Ecto neural progenitor cell (in vitro differentiated cells): ENCODE measurements at places on chromosomes 16 and 17.
A peak's percentile ranks its signal among the peaks of the same experiment; 100 is the strongest.

DNA sequence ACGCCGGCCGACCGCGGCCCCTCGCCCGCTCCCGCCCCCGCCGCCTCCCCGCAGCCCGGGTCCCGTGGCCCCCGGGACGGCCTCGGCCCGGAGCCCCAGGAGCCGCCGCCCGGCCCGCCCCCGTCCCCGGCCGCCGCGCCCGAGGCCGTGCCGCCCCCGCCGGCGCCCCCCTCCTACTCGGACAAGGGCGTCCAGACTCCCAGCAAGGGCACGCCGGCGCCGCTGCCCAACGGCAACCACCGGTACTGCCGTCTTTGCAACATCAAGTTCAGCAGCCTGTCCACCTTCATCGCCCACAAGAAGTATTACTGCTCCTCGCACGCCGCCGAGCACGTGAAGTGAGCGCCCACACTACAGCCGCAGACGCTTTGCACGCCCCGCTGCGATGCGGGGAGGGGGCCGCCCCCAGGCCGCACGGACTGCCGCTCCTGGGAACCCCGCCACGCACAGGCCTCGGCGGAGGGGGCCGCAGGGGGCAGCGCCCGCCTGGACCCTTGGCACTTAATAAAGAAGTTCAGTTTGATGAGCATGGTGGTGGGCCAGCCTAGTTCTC lies 35.5 kb upstream of the ZC3H18 start:
- DNase-seq = no peak

DNA sequence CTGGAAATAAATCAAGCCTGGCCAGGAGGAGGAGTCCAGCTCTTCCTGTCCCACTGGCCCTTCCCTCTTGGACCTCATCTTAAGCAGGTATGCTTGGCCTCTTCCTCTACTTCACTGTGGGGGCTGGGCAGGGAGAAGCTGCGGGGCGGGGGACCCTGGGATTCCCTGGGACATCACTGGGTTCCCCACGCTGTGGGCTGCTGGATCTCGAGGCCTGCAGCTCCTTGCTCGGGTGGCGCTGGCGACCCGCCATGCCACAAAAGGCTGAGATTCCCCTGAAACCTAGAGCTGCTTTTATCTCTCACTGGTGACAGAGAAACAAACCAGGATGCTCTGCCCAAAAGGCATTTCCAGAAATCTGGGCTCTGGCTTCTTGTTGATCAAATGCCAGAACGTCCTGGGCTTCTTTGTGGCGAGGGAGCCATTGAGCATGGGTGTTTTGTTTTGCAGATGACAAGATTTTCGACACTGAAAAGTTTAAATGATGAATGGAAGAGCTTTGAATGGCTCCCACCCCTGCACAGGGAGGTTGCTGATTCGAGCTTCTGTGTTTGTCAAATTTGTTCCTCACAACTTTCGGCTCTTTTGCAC lies 8.6 kb upstream of the PGS1 start:
- no peak for DNase-seq

- DNase-seq = no peak
Observed at GRCh38 chr16:17561056-17561455, 90.3 kb upstream of the XYLT1 start.

- no peak for DNase-seq
Observed at GRCh38 chr17:82238472-82239201, 9.8 kb downstream of the SLC16A3 start.

DNA sequence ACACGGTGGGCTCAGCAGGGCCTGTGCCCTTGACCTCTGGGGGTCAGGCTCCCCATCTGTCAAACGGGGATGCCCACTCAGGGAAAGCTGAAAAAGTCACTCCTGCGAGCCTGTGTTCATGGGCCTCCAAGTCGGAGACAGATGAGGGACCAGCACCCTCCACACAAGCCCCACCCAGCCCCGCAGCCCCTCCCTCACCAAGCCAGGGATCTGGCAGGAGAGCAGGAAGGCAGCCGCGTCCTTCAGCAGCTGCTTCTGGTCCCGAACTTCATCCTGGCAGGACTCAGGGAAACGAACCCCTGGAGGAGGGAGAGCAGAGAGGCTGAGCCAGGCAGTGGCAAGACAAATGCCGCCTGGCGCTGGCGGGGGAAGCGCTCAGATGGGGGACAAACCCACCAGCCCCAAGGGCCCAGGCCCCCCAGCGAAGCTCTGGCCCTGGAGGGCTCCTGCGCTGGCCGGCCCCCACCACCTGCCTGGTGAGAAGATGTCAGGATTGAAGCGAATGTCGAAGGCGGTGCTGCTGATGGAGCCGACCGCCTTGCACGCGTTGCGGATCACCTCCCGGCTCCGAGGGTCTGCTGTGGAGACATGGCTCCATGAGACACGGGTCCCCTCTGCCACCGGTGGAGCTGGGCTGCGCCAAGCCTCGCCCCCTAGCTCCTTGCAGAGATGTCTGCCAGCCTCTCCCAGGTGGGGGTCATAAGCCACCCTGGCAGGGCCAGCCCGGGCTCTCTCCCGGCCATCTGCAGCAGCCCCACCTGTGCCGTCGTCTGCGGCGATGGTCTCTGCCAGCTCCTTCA lies 15.4 kb downstream of the CLUH start:
- peak; percentile 45 for DNase-seq

DNA sequence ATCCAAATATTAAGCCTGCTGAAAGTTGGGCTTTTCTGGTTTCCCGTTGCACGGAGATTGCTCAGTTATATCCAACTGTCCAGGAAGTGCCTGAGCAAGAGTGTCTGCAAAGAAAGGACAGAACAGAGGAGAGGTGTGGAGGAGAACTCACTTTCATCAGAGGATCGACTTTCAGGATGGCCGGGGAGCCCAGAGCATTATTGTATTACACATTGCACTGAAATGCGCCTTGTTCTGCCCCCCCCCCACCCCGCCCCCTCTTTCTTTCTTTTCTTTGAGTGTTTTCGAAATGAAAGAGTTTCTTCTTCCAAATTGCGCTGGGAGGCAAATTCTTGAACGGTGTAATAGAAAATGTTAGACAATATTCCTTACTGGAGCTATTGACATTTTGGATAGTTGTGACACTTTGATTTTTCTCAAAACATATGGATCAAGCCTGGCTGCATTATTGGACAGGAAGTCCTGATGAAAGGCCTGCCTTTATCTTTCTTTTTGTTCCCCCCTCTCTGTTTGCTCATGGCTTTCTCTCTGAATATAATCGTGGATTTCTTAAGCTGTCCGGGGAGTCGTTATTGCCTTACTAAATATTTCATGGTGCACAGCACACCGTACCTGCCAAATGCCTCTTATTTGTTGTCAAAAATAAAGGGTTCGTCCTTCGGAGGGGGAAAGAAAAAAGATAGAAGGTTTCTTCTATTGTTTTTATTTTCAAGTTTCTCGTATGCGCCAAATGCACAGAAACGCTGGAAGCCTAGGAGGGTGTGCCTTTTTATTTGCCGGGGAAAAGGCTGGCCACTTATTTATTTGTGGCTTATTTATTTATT lies 110.8 kb downstream of the IRX3 start:
- DNase-seq = no peak

- no peak for DNase-seq
Observed at GRCh38 chr17:8940866-8941471, 24.5 kb downstream of the PIK3R5 start.

- DNase-seq = no peak
Observed at GRCh38 chr16:48613061-48613957, 3.3 kb upstream of the N4BP1 start.
